ENCODE measurements at places on chromosomes 5 and 9.

DNA sequence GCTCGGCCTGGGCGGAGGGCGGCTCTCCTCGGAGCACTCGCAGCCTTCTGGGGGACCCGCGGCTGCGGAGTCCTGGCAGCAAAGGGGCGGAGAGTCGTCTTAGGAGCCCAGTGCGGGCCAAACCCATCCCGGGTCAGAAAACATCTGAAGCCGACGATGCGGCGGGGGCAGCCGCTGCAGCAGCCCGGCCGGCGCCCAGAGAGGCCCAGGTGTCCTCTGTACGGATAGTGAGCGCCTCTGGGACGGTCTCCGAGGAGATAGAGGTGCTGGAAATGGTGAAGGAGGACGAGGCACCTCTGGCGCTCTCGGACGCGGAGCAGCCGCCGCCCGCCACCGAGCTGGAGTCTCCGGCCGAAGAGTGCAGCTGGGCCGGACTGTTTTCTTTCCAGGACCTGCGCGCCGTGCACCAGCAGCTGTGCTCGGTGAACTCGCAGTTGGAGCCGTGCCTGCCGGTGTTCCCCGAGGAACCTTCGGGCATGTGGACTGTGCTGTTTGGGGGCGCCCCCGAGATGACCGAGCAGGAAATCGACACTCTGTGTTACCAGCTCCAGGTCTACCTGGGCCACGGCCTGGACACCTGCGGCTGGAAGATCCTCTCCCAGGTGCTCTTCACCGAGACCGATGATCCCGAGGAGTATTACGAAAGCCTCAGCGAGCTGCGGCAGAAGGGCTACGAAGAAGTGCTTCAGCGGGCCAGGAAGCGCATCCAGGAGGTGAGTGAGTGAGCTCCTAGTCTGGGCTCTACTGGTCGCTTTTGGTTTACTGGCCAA, 1.2 kb downstream of the JMY start:
- no peak for DNase-seq

DNA sequence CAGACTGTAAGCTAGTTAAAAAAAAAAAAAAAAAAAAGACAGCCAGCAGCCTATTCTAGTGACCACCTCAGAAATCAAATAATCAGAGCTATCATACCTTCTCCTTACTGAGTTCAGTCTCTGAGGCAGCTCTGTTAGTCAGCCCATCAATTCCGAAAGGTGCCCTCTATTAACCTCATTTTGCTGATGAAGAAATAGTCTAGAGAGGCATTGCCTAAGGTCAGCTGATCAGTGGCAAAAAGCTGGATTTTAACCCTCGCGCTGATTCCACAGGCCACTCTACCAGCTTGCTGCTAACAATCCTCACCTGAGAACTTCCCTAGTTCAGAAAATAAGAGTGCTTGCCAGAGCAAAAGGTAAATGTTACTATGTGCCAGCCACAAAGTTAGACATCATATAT, 172.0 kb downstream of the DENND1A start:
- DNase-seq, result no peak

GRCh38 chr9:134802216-134802795, 78.3 kb upstream of the FCN2 start:
- no peak for DNase-seq

- DNase-seq, result peak; percentile 87
These were observed 103.3 kb upstream of the EDIL3 start for GRCh38 chr5:84487963-84488362.

GRCh38 chr5:137619191-137619870, 116.6 kb downstream of the KLHL3 start:
- peak; percentile 88 for DNase-seq

DNA sequence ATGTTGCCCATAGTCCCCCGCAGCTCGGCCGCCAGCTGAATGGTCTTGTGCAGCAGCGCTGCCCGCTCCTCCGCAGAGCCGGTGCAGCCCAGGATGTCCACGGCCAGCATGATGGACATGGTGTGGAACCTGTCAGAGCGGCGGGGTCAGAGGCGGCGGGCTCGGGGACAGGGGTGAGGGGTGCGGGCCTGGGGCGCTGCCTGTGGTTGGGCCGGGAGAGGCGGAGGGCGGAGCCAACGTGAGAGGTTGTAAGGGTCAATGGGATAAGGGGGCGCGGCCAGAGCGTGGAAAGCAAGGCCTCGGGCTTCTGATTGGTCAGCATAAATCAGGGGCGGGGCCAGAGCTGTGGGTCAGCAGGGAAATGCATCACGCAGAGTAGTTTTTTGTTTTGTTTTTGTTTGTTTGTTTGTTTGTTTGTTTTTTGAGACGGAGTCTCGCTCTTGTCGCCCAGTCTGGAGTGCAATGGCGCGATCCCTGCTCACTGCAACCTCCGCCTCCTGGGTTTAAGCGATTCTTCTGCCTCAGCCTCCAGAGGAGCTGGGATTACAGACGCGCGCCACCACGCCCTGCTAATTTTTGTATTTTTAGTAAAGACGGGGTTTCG, 6.8 kb upstream of the TOR2A start:
- no peak for DNase-seq

- no peak for DNase-seq
These were observed 6.2 kb downstream of the SEMA4D start for GRCh38 chr9:89491694-89492093.

DNA sequence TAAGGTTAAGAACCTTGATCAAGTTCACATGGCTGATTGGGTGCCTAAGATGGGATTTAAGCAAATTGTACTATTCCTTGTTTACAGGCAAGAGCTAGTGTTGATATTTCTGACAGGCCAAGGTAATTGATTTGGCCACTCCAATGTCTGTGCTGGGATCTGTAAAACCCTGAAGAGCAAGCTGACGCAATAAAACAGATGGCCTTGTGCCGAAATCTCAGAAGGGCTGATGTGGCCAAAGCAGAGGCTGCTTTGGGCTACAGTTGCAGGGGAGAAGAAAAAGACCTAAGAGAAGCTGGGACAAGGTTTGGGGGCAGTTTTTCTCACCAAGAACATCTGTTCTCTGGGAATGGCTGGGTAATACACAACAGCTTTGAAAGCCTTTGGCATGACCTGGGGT, 463.2 kb upstream of the ZNF608 start:
- DNase-seq, result no peak

GRCh38 chr5:150080696-150081435, 5.5 kb downstream of the CSF1R start:
- DNase-seq, result no peak

DNA sequence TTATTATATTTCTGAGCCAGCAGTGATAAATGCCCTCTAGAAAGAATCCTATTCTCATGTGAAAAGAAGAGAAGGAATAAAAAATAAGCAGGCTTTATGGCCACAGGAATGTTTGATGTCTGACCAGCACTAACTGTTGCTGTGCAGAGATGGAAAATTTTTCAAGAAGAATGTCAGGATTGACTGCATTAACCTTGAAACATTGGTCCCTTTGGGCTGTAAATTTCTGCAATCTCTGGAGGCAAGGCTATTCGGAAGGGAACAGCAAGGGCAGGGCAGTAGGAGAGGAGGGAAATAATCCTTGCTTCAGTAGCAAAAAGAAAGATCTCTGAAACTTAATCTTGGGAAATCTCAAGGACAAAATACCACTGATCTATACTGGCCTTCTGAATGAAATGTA, 415.2 kb downstream of the DNAH5 start:
- no peak for DNase-seq

DNA sequence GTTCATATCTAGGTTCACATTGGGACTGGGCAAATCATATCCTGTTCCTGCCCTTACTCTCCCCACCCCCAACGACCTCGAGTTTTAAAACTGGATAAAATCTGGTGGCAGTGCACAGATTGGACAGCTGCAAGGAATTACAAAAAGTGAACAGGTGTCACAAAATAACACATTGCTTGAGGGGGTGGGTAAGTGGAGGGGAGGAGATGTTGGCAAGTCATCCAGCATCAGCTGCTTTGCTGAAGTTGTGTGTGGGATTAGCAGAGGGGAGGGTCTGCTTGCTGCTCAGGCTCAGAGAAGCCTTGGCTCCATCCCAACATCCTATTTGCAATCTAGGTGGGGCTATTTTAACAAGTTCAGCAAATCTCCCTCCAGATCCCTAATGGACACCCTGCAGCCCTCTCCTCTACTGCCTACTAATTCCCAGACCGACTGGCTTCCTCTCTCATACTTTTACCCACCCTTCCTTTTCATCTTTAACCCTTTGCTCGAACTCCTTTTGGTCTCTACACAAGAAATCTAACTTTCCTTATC, 39.8 kb upstream of the SLC24A2 start:
- no peak for DNase-seq

- DNase-seq, result no peak
These were observed 507 bp downstream of the RICTOR start for GRCh38 chr5:39073767-39074016.

- no peak for DNase-seq
These were observed 51.9 kb downstream of the MAPKAP1 start for GRCh38 chr9:125655066-125655633.

- no peak for DNase-seq
These were observed 78.9 kb downstream of the APBA1 start for GRCh38 chr9:69593301-69593700.

DNA sequence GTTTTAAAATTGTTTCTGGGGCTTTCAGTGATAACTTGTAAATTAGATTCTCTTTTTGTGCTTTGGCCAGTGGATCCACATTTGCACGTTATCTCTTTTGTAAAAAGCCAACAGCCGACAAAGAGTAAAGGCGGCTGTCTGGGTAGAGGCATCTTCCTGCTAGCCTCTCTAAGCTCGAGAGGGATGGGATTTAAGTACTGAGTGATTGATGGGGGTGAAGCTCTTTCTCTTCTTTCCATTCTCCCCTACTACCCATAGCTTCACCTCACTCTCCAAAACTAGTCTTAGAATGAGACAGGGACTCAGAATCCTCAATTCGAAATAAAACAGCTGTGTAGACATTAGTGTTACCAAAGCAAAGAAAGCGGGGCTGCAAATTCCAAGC, 3.4 kb downstream of the PBX3 start:
- no peak for DNase-seq

GRCh38 chr9:131405428-131405827, 11.5 kb downstream of the PRRC2B start:
- peak; percentile 51 for DNase-seq

DNA sequence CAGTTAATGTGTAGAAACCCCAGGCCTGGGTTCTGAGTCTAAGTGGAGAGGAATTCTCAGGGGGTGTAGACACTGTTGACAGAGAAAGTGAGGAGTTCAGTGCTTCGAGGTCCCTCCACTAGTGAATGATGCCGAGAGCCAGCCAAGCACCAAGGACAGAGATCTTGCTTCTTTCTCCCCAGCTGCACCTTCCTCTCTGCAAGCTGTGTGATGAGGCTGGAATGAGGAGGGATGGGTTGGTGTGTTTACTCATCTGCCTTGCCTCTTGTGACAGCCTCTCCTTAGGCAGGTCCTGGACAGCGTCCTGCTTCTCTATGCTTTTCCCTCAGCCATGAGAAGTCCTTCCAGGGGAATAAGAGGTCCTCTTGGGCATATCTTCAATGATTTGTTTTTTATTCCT, 35.3 kb downstream of the HNRNPH1 start:
- DNase-seq, result no peak

- no peak for DNase-seq
These were observed 17.9 kb downstream of the MYO10 start for GRCh38 chr5:16918156-16918555.

Data from AG04449 (cell line).